C1 segment of cervical spinal cord (tissue), 14 donors: ENCODE measurements at places on chromosomes 4 and X.

DNA sequence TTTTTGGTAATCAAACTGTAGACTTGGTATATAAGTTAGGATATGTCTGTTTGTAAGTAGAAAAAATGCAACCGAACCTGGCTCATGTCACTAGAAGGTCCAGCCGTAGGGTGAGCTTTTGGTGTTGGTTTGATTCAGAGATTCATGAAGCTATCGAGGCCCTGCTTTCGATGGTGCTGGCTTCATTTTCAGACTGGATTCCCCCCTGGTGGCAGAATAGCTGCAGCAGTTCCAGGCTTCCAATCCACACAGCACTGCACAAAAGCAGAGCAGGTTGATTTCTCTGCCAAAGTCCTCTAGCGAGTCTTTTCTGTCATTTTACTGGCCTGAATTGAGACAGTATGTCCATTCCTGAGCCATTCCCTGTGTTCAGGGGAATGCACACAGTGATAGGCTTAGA lies 33.1 kb downstream of the PDK3 start:
- no peak for DNase-seq

- DNase-seq = no peak
Observed at GRCh38 chrX:47578692-47579091, 3.5 kb upstream of the TIMP1 start.

- DNase-seq = no peak
Observed at GRCh38 chrX:124293810-124294209, 38.6 kb upstream of the TEX13D start.

DNA sequence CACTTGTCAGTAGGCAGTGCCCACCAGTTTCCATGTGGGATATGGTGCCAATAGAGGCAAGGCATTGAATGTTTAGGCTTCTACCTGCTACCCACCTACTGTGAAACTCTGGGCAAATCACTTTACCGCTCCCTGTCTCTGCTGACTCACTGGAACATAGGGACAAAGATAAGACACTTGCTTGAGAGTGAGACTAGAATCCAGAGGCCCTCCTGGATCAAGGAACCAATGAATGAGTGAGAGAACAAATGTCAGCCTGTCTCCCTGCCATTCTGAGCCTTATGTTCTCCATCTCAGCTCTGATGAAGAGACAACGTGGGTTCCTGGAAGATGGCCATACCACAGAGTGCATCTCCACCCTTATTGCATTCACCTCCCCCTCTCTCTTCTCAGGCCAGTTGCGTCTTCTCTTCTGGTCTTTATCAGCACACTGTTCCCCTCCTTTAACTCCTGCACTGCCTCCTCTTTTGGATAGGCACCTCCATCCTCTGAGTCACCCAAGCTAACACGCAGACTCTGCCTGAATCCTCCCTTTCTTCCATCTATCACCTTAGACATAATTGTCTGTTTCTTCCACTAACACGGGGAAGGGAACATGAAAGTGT lies 15.4 kb upstream of the PRRG3 start:
- no peak for DNase-seq

DNA sequence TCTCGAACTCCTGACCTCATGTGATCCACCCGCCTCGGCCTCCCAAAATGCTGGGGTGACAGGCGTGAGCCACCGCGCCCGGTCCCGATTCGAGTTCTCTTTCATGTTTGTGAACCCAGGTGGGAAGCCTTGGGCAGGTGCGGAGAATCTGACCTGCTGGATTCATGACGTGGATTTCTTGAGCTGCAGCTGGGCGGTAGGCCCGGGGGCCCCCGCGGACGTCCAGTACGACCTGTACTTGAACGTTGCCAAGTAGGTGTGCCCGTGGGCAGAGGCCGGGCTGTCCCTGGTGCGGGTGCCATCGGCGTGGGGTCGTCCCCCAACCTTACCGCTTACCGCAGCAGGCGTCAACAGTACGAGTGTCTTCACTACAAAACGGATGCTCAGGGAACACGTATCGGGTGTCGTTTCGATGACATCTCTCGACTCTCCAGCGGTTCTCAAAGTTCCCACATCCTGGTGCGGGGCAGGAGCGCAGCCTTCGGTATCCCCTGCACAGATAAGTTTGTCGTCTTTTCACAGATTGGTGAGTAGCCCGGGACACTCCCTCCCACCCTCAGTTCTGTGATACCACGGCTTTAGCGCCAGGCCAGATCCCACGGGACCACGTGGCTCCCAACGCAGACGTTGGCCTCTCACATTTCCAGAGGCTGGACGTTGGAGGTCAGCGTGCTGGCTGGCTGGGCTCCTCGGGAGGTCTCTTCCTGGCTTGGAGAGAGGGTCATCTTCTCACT lies 15.6 kb downstream of the IL3RA start:
- no peak for DNase-seq

GRCh38 chr4:32031026-32031425 lies 1310.9 kb downstream of the PCDH7 start:
- DNase-seq = no peak
